ENCODE measurements at places on chromosomes 16 and 17. TPM values are rescaled to one million over a fixed set of nuclear protein-coding genes. Genes with fewer than 3 reads are reported as not detected.

DNA sequence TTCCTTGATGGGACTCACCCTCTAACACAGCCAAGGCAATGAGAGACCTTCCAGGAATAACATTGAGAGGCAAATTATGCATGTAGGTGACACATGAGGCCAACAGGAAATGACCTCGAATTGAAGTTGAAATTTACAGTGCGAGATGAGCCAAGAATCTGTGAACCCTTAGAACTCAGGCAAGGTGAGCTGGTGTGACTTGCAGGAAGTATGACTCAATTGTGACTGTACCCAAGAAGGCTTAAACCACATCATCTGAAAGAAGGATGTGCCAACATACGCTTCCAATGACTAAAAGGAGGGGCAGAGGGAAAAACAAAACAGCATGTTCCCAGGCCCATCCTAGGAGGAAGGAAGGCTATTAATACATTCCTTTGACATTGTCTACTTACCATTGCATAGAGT lies 44.8 kb downstream of the PITPNC1 start:
- DNase-seq, result peak; percentile 87

FBXW10B gene
- 0.32 TPM for total RNA-seq

DNA sequence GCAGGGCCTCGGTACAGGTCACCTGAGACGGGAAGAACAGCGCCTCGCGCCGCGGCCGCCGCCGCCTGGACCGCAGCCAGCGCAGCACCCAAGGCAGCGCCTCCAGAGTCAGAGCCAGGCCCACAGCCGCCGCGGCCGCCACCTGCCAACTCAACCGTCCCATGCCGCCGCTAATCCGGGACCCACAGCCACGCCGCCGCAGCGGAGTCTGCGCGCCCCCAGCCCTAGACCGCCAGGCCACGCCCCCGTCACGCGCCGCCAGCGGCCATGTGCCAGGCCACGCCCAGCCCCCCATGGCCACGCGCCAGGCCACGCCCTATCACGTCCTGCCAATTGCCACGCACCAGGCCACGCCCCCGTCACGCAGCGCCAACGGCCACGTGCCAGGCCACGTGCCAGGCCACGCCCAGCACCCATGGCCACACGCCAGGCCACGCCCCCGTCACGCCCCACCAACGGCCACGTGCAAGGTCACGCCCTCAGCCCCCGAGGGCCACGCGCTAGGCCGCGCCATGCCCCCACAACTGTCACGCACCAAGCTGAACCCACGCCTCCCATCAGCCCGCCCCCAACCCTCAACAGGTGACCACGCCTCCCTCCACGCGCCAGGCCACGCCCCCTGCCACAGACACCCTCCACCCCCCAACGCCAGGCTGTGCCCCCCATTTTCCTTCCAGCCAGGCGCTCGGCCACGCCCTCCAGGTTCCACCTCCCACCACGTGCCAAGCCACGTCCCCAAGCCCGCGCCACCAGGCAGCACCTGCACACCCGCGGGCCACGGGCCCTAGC lies at the start of gene PLD6:
PLD6 (minus strand) TSS at position 210 of the 789 bp plus-strand sequence; CDS start at position 163, 47 bp downstream.
- peak; percentile 77 for DNase-seq

GRCh38 chr16:87955302-87956097 lies 4.3 kb downstream of the BANP start:
- DNase-seq, result peak; percentile 43

DNA sequence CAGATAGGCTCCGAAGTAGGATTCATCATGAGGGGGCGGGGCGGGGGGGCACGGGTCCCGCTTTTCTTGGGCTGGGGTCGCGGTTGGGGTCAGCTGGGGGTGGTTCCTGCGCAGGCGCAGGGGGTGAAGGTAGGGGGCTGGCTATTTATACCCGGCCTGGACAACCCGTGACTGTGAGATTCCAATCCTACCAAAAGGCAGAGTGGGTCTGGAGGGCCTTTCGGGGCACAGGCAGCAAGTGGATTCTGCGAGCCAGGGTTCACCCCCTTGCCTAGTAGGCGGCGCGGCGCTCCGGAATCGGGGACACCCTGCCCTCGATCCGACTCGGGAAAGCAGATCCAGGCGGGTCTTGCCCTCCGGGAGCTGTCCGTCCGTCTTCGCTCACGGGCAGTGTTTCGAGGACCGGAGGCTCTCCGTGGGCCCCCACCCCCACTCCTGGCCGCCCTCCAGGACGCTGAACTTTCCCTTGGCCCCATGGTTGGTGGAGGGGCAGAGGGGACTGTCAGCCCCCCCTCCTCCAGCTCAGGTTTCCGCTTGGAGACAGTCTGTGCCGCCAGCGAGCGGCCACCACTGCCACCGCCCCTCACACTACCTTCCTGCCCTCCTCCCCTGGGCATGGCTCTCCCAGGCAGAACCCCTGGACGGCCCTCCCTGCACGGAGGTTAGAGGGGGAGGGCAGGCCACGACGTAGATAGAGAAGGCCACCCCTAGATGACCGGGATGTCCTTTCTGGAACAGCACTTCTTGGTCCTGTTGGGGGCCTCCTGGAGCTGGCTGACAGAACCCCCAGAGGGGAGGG lies 634 bp downstream of the SLC2A4 start:
- DNase-seq, result no peak

GRCh38 chr17:56186222-56186786 lies 33.0 kb downstream of the ANKFN1 start:
- peak; percentile 93 for DNase-seq

MILR1 gene
- total RNA-seq, result 0.32 TPM

METRNL gene
- 51.6 TPM for total RNA-seq

KRTAP2-1 gene
- 0.38 TPM for total RNA-seq

- DNase-seq, result no peak
Measured at GRCh38 chr16:27427538-27427937, 25.6 kb downstream of the IL21R start.

YPEL2 gene
- 6.4 TPM for total RNA-seq

MYH1 gene
- total RNA-seq, result not detected

FBXL16 gene
- total RNA-seq, result 0.05 TPM

HOXB1 gene
- not detected for total RNA-seq

TMEM256 gene
- total RNA-seq, result 76.1 TPM

NEUROD2 gene
- not detected for total RNA-seq

- no peak for DNase-seq
Measured at GRCh38 chr17:77882481-77883212, 75.9 kb upstream of the TNRC6C start.

AANAT gene
- total RNA-seq, result not detected

DNA sequence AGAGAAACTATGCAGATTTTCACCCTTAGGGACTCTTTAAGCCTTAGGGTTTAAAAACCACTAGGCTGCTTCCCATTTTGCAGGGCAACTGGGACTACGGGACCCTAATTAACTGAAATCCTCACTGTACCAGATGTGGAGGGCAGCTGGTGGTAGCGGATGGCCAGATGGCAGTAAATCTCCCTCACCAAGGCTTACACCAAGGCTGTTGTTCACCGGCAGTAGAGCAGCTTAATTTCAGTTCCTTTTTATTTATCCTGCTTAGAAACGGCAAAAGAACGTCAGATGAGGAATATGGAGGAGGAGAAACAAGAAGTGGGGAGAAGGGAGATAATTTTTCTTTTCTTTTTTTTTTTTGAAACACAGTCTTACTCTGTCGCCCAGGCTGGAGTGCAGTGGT lies 6.5 kb downstream of the ABHD15 start:
- DNase-seq, result no peak

FNDC8 gene
- not detected for total RNA-seq

GRCh38 chr17:27478901-27479538 lies 22.8 kb downstream of the KSR1 start:
- DNase-seq, result no peak

DNA sequence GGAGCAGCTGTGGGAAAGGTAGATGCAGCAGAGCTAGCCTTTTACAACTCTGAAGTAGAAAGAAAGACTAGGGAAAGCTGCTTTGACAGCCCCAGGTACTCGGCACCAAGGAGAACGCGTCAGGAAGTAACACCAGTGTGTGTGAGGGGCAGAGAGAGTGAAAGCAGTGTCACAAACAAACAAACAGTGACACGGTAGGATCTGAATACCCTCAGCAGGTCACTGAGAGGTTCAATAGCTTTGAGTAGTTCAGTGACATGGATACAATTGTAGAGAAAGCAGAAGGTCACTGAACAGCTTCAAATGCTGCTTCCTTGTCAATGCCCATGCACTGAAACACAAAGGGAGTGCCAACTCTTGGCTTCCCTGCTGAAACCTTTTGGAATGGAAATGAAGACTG lies 150.3 kb upstream of the C17orf78 start:
- no peak for DNase-seq

GRCh38 chr16:57394444-57394843 lies 10.1 kb upstream of the CCL17 start:
- DNase-seq, result no peak

- DNase-seq, result no peak
Measured at GRCh38 chr16:87697792-87698191, 68.0 kb downstream of the KLHDC4 start.

TEKT5 gene
- not detected for total RNA-seq

Data from HFFc6 (cell line).